Suppressor macrophage treated with lipopolysaccharide for 4 hours (primary cell): ENCODE measurements at places on chromosomes 5 and 9.
A peak's percentile ranks its signal among the peaks of the same experiment; 100 is the strongest.

- no peak for DNase-seq
Measured at GRCh38 chr9:15256426-15256825, 50.6 kb downstream of the TTC39B start.

DNA sequence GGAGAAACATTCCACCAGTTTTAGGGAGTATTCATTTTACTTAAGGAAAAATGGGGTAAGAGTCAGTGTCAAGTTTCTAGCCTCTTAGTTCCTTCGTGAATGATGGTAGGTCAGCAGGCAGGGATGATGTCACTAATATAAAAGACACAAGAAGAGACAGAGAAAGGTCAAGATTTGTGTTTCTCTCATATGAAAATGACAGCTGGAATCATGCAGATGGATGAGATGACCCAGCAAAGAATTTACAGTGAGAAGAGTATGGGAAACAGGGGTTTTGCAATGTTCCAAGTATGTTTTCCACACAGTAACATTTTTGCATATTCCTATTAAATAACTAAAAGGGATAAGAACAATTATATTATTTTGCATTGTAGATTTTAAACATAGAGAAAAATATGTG is 749.6 kb upstream of the DMAC1 start:
- no peak for DNase-seq

DNA sequence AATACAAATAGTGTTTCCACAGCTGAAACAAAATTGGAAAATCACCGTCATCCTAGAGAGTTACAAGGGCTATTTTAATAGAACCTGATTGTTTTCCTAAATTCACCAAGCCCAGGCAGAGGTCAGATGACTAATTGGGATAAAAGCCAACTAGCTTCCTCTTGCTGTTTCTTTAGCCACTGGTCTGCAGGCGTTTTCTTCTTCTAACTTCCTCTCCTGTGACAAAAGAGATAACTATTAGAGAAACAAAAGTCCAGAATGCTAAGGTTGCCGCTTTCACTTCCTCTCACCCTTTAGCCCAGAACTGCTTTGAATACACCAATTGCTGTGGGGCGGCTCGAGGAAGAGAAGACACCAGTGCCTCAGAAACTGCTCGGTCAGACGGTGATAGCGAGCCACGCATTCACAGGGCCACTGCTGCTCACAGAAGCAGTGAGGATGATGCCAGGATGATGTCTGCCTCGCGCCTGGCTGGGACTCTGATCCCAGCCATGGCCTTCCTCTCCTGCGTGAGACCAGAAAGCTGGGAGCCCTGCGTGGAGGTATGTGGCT is at the start of gene TLR4:
TLR4 (plus strand) TSS at position 380 of the 552 bp plus-strand sequence; CDS start at position 450, 70 bp downstream.
- DNase-seq = peak; percentile 97

DNA sequence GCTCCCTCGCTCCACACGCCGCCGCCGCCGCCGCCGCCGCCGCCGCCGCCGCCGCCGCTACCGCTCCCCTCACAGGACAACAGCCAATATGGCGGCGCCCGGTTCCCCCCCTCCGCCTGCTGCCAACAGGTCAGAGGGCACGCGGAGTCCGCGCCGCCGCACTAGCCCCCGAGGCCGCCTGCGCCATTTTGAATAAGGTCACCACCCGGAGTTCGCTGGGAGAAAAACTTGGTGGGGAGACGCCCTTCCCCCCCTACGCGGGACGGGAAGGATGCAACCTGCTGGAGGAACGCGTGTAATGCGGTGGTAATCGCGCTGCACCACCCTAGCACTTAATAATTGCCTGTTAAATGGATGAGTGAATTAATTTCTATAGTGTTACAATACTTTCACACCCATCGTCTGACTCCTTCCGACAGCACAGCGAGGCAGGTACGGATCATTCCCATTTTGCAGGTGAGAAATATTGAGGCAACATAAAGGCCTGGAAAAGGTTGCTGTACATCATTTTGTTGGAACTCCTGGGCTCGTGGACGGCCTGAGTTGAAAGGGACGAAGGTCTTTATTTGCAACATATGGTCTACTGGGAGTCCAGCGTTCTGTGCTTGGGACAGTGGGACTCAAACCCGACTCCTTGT is at the start of gene FAM193B:
FAM193B (minus strand) TSS at position 90 of the 638 bp plus-strand sequence. CDS start 105 bp downstream, outside the sequence.
- peak; percentile 95 for DNase-seq

DNA sequence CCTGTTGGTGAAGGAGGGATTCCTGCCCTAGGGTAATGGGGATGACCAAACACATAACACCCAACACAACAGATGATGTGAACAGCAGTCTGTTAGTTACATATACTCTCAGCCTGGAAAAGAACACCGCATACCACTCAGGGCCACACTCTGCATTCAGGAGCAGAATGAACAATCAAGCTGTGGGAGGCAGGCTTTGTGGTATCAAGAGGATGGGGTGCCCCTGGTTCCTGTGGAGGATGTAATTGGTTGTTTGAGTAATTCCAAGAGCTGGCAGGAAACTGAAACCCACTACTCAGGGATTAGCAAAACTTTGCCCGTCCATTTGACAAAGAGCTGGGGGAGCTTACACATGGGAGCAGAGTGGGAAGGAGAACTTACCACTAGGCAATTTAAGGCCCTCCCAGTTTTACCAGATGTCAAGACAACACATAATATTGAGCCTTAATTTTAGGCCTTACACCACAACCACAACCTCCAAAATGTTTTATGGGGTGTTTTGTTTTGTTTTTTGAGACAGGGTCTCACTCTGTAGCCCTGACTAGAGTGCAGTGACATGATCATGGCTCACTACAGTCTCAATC is 15.6 kb upstream of the PRKAA1 start:
- no peak for DNase-seq

DNA sequence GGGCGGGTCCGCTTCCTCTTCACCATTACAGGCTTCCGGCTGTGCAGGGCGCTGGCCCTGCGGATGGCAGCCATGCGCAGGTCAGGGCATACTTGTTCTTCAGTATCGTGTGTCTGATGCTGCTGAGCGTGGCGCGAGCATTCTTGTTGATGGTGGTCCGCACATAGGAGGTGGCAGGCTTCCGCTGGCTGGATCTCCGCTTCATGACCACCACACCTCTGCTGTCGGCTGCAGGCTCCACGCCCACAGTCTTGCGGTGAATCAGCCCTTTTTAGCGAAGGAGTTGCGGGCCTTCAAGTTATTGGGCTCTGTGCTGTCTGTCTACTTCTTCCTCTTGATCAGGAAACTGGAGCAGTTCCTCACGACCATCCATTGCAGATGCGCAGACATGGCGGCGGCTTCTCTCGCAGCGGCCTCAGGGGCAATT is 62.4 kb upstream of the ZNF608 start:
- DNase-seq = no peak

DNA sequence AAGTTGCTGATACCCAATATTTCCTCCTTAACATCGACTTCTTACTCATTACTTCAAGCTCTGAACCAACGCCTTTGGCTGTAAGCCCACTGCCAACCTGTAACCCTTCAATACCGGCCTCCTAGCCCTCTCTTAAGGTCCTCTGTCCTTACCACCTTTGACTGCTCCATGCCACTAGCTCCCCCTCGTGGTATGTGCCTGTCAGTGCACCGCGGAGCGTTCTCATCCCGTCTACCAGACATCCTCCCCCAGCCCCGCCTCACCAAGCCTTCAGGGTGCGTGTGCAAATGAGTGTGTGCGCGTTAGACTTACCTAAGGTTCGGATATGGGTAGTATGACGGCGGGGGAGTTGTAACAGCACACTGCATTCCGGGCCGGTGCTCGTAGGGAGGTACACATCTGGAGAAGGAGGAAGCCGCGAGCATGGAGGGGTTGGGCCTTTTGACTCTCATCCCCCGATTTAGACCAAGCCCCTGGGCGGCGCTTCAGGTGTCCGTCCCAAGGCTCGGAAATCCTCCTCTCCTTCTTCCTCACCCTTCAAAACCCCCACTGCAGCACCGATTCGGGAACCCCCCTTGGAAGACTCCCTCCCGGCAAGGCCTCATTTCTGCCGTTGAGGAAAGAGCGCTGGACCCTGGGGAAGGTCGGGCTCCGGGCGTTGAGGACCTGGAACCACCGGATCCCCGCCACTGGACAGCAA is 2.8 kb upstream of the MYORG start:
- peak; percentile 89 for DNase-seq

GRCh38 chr5:136810261-136810801 is 445.0 kb upstream of the TRPC7 start:
- DNase-seq = no peak

- no peak for DNase-seq
Measured at GRCh38 chr5:37112383-37112991, 136.7 kb downstream of the CPLANE1 start.

DNA sequence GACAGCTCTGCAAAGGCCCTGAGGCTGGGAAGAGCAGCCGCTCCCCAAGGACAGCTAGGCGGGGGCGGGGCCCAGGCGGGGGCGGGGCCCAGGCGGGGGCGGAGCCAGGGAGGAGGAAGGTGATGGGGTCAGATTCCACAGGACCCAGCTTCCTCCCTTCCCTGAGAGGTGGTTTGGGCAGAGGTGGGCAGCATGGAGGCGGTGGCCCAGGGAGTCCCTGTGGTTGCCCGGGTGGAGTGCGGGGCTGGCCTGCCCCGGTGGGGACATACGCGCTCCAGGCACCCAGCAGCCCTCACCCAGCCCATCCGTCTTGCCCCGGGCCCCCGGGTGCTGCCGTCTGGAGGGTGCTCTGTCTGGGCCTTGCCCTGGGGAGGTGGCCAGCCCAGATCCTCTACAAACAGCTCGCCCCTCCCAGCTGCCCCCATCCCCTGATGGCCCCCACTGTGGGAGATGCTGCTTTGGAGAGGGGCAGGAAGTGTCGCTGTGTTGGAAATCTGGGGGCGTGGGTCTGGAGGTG is 11.0 kb upstream of the RNU6ATAC start:
- DNase-seq = no peak
